Right lobe of liver (tissue), 6 donors: ENCODE measurements at places on chromosomes 5 and 9. TPM values are rescaled to one million over a fixed set of nuclear protein-coding genes. Genes with fewer than 3 reads are reported as not detected.

DNA sequence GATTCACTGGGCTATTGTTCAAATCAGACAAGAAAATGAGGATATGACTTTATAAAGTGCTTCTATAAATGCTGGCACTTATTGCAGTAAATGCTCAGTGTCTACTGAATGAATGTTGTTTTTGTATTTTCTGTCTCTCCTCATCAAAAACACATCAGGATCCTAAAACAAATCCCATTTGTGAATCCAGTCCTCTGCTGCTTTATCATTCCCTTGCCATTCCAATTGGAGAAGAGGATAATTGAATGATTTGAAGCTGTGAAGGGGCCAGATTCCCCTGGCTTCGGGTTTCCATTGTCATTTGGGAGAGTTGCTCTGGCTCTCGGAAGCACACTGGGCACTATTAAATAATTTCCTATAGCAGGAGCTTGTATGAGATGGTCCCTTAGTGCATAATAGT is 666.8 kb downstream of the ACTL7B start:
- no peak overlapping the region for H3K27ac ChIP-seq
- no peak overlapping the region for H3K4me3 ChIP-seq
- H3K27me3 ChIP-seq: no peaks in the 10 kb centered on the region
- no peaks in the 10 kb centered on the region for H3K36me3 ChIP-seq

The TXNDC8 gene
- total RNA-seq: not detected

The C6 gene
- total RNA-seq: 284 TPM

- H3K27me3 ChIP-seq: no peaks in the 10 kb centered on the region
- no peak overlapping the region for H3K27ac ChIP-seq
- no peaks in the 10 kb centered on the region for H3K36me3 ChIP-seq
- no peak overlapping the region for H3K4me3 ChIP-seq
These were observed 58.4 kb downstream of the COL23A1 start for GRCh38 chr5:178531786-178532185.

The SUSD3 gene
- total RNA-seq: 21.0 TPM

- H3K36me3 ChIP-seq: no peaks in the 10 kb centered on the region
- no peak for DNase-seq
- no peak overlapping the region for H3K27ac ChIP-seq
- no peak overlapping the region for H3K4me3 ChIP-seq
- H3K27me3 ChIP-seq: no peaks in the 10 kb centered on the region
- H3K4me1 ChIP-seq: no peaks in the 10 kb centered on the region
These were observed 8.5 kb upstream of the PRXL2C start for GRCh38 chr9:96663506-96664120.

GRCh38 chr5:161095953-161096352 is 243.9 kb upstream of the ATP10B start:
- no peaks in the 10 kb centered on the region for H3K36me3 ChIP-seq
- no peak for DNase-seq
- H3K27ac ChIP-seq: no peak overlapping the region

The GFI1B gene
- 0.39 TPM for total RNA-seq

- H3K27me3 ChIP-seq: peaks cover 58% of the 10 kb centered on the region
- H3K27ac ChIP-seq: no peak overlapping the region
- no peaks in the 10 kb centered on the region for H3K36me3 ChIP-seq
- peaks cover 6% of the 10 kb centered on the region for H3K4me1 ChIP-seq
- no peak for DNase-seq
These were observed 10.6 kb downstream of the FOXD1 start for GRCh38 chr5:73437777-73438644.

DNA sequence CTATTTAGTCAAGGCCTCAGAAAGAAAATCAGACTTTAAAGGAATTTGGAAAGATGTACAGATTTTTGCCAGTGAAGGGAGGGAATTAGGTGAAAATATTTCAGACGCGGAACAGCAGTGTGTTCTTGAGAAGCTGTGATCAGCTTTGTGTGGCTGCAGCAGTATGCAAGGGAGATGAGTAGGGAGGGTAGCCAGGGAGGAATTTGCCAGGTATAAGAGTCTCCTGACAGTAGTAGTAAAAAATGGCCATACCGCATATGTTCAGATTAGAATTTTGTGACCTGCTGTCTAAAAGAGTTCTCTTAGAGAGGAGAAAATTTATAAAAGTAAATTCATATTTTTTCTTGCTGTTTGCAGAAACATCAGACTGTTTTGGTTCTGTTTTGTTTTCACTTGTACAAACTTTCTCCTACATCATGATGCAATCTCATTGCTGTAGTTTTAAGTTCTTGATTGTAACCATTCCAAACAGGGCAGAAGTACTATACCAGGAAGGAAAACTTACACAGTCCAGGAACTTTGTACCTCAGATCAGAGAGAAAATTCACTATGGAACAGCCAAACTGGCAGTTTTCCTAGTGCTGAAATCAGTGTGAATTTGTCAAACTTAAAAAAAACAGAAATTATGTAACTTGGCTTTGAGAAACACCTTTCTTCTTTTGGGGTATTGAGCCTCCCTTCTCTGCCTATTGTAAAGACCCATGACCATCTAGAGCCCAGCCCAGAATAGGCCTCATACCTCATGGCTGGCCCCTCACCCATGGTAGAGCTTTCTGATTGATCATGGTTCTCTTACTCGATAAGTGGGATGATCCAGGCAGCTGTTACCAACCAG is 78.4 kb upstream of the NR3C1 start:
- no peaks in the 10 kb centered on the region for H3K36me3 ChIP-seq
- peaks cover 14% of the 10 kb centered on the region for H3K4me1 ChIP-seq
- H3K4me3 ChIP-seq: no peak overlapping the region
- H3K27me3 ChIP-seq: no peaks in the 10 kb centered on the region

DNA sequence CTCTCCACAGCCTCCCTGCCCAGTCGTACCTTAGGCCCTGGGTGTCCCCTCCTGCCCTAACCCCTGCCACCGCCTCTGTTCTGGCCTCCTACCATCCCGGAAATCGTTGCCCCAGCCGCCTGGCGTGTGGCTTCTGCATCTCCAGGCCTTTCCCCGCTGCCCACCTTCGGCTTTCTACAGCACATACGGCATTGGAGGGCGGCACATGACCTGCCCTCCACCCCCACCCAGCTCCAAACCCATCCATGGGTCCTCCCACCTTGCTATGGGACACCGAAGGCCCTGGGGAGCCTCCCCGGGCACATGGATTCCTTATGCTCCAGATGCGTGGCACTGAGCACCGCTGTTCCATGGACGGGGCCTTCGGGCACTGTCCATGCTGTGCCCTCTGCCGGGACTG is 32.0 kb downstream of the FGF18 start:
- H3K27ac ChIP-seq: no peak overlapping the region
- no peaks in the 10 kb centered on the region for H3K4me1 ChIP-seq
- no peak overlapping the region for H3K4me3 ChIP-seq
- no peak for DNase-seq
- H3K27me3 ChIP-seq: no peaks in the 10 kb centered on the region

DNA sequence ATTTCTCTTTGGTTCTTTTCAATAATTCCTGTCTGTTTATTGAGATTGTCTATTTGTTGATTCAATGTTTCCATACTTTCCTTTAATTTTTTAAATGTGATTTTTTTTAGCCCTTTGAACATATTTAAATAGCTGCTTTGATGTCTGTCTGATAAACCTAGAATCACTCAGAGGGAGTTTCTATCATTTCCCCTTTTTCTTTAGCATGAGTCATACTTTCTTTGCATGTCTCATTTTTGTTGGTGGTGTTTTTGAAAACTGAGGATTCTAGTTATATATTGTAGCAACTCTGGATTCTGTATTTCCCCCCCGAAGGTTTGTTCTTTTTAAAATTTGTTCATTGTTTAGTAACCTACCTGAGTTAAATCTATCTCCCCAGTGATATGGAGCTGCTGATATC is 24.2 kb upstream of the ZNF618 start:
- no peak overlapping the region for H3K27ac ChIP-seq
- no peak for DNase-seq
- no peaks in the 10 kb centered on the region for H3K36me3 ChIP-seq
- H3K4me1 ChIP-seq: no peaks in the 10 kb centered on the region
- H3K27me3 ChIP-seq: no peaks in the 10 kb centered on the region

The RLN2 gene
- total RNA-seq: not detected

The TRIM36 gene
- 0.74 TPM for total RNA-seq

The OTP gene
- total RNA-seq: not detected

GRCh38 chr5:176188085-176188484 is 50.1 kb upstream of the SIMC1 start:
- H3K4me1 ChIP-seq: no peaks in the 10 kb centered on the region
- H3K27me3 ChIP-seq: no peaks in the 10 kb centered on the region
- no peak overlapping the region for H3K27ac ChIP-seq
- no peak overlapping the region for H3K4me3 ChIP-seq
- DNase-seq: no peak

The ANKRD18A gene
- total RNA-seq: 1.6 TPM

The ADCY2 gene
- total RNA-seq: 0.93 TPM

GRCh38 chr5:54362992-54363625 is 52.7 kb upstream of the ARL15 start:
- H3K4me1 ChIP-seq: peaks cover 3% of the 10 kb centered on the region
- H3K36me3 ChIP-seq: no peaks in the 10 kb centered on the region
- H3K4me3 ChIP-seq: no peak overlapping the region
- DNase-seq: no peak

GRCh38 chr9:80070071-80070742 is 498.4 kb downstream of the TLE4 start:
- DNase-seq: no peak
- H3K27me3 ChIP-seq: no peaks in the 10 kb centered on the region
- no peaks in the 10 kb centered on the region for H3K4me1 ChIP-seq
- H3K36me3 ChIP-seq: no peaks in the 10 kb centered on the region

GRCh38 chr9:110455860-110456259 is 118.2 kb upstream of the TXNDC8 start:
- no peaks in the 10 kb centered on the region for H3K4me1 ChIP-seq
- DNase-seq: no peak
- H3K27me3 ChIP-seq: no peaks in the 10 kb centered on the region

GRCh38 chr5:153122403-153122802 is 368.1 kb upstream of the GRIA1 start:
- no peak for DNase-seq
- H3K4me3 ChIP-seq: no peak overlapping the region

- no peak overlapping the region for H3K4me3 ChIP-seq
- no peak overlapping the region for H3K27ac ChIP-seq
- no peak for DNase-seq
- H3K36me3 ChIP-seq: no peaks in the 10 kb centered on the region
- H3K27me3 ChIP-seq: no peaks in the 10 kb centered on the region
These were observed 619.1 kb downstream of the CCDC171 start for GRCh38 chr9:16171911-16172310.

DNA sequence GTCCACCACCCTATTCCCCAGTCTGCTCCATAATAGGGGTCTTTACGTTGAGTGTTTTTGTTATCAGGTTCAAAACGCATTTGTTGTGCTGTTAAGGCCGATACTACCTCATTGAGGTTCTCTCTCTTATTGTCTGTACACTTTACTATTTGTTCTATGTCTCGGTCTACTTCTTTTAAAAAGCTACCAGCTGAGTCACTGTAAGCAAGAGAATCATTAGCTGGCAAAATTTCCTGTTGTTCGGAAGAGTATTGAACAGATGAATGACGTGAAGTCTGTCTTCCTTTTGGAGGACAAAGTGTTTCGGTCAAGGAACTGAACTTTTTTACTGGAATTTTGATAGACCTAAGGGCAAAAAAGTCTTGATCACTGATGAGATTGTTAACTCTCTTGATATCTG is 10.3 kb downstream of the LYSMD3 start:
- H3K27me3 ChIP-seq: no peaks in the 10 kb centered on the region
- no peak for DNase-seq
- no peaks in the 10 kb centered on the region for H3K4me1 ChIP-seq
- H3K27ac ChIP-seq: no peak overlapping the region
- H3K4me3 ChIP-seq: no peak overlapping the region
- peaks cover 4% of the 10 kb centered on the region for H3K36me3 ChIP-seq

The PCDHGA7 gene
- total RNA-seq: 0.37 TPM

The SCGB3A2 gene
- not detected for total RNA-seq

DNA sequence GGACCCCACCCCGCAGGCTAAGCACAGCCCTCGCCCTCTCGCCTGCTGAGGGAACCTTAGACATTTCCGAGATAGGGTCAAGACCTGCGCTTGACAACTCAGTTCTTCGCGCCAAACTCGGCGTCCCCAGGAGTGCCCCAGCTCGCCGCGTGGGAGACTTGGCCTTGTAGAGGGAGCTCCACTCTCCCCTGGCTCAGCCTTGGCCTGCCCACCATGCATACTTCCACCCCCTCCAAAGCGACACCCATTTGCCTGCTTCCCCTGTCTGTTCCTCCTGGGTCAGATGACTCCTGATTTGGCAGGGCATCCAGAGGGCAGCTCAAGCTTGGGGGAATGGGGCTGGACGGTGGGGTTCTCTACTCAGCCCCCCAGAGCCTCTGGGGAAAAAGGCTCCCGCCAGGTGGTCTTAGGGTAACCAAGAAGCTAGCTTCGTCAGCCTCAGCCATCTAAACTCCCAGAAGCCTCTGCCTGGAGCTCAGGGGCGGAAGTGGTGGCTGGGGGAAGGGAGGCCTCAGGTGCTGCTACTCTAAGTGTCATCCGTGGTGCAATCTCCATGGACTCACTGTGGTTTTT is 560 bp downstream of the DOCK2 start:
- peak; percentile 39 for DNase-seq
- H3K4me3 ChIP-seq: peak overlapping the region; percentile 46
- H3K27ac ChIP-seq: peak overlapping the region; percentile 69

DNA sequence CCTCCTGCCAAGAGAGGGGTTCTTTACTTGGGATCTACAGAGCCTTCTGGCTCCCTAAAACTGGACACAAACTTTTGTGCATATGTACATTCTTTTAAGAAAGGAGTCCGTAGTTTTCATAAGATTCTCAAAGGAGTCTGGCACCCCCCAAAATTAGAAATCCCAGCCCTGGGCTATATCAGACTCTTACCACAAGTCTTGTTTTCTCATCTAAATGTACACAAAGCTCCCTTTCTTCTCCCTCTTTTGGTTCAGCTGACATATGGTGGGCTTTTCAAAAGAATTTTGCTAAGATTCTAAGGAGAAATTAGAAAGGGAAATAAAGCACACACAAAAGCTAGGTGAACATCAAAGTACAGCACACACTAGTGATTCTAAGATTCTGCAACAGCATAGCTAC is 114.4 kb downstream of the ENC1 start:
- no peak overlapping the region for H3K4me3 ChIP-seq
- no peak for DNase-seq
- no peaks in the 10 kb centered on the region for H3K27me3 ChIP-seq
- no peak overlapping the region for H3K27ac ChIP-seq
- H3K4me1 ChIP-seq: no peaks in the 10 kb centered on the region

- no peak overlapping the region for H3K4me3 ChIP-seq
- no peak for DNase-seq
- H3K36me3 ChIP-seq: no peaks in the 10 kb centered on the region
- no peak overlapping the region for H3K27ac ChIP-seq
- no peaks in the 10 kb centered on the region for H3K4me1 ChIP-seq
These were observed 2.1 kb downstream of the ECSCR start for GRCh38 chr5:139460455-139460854.

DNA sequence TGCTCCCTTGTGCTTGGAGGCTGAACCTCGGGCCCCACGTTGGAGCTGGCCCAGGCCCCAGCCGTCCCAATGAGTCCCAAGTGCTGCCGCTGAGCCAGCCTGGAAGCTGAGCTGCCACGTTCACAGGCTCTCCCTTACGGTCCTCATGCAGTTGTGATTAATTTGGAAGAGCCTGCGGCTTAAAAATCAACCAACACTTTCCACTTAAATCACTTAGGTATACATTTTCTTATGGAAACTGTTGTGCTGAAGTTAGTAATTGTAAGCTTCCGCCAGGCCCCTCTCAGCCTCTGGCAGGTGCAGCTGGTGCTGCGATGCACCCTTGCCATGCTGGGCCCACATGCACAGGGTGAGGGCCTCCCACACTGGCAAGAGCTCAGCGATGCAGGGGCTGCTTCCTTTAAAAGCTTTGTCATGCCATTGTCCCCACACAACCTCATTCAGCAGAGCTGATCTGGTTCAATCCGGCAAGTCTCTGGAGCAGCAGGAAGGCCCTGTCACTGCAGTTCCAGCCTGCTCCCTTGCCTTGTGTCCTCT is 61.0 kb downstream of the IPPK start:
- H3K36me3 ChIP-seq: peaks cover 3% of the 10 kb centered on the region
- no peaks in the 10 kb centered on the region for H3K4me1 ChIP-seq
- DNase-seq: no peak
- H3K27me3 ChIP-seq: no peaks in the 10 kb centered on the region
- H3K4me3 ChIP-seq: no peak overlapping the region
